Mammary epithelial cell (primary cell): ENCODE measurements at places on chromosomes 4 and X. TPM values are rescaled to one million over a fixed set of nuclear protein-coding genes. Genes with fewer than 3 reads are reported as not detected.

GRCh38 chrX:128929271-128930057, 593.8 kb downstream of the SMARCA1 start:
- DNase-seq, result no peak

DNA sequence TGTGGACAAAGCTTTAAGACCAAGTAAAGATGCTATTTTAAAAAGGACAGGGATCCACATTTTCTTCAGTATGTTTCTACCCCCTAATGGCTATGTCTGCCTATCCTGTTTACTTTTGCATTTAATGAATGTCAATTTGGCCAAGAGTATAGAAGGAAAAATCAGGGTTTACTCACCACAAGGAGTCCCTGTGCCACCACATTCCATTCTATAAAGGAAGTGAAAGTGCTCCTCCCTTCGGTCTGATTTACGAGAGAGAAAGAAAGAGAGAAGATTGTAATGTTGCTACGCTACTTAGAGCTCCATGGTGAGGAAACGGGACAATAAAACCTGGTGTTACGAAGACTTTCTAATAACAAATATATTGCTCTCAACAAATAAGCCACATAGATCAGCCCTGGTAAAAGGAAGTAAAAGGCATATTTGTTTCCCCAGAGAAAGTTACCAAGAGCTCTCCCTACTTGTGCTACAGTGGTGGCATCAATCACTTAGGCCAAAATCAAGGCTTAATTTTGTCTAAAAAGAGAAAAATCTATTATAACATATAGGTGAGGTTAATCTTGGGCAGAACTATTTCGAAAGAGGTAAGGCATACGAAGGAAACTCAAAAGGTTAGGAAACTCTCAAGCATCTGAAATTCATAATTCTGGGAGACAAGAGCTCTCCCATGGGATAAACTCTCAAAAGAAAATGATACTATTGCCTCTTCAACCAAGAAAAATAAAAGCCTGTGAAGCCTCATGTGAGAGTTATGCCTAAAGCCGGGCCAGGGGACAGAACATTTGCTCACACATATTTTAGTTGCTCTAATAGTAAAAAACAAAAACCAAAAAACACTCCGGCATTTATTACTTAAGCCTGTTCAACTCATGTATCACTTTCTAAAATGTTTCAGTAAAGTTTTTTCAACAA, 29.5 kb downstream of the TAPT1 start:
- DNase-seq, result peak; percentile 72

DNA sequence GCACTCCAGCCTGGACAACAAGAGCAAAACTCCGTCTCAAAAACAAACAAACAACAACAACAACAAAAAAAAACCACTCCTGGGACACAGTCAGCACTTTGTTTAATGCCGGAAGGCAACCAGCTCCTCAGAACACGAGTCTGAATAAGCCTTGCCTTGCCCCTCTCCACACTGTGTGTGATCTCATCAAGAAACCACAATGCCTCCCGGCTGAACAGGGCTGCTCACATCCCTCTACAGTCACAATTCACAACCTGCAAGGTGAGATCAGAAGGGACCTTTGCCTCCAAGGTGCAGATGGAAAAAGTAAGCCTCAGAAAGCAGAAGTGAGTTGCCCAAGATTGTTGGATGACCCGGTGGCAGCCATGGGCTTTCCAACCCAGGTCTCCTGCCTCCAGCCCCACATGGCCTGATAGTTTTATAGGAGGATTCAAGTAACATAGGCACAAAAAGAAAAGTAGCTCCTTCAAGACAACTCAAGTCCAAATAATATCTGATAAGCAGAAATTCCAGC, 80.8 kb downstream of the JAKMIP1 start:
- peak; percentile 11 for DNase-seq

The UGT2A1 gene
- not detected for total RNA-seq

The RRH gene
- total RNA-seq, result 0.33 TPM

DNA sequence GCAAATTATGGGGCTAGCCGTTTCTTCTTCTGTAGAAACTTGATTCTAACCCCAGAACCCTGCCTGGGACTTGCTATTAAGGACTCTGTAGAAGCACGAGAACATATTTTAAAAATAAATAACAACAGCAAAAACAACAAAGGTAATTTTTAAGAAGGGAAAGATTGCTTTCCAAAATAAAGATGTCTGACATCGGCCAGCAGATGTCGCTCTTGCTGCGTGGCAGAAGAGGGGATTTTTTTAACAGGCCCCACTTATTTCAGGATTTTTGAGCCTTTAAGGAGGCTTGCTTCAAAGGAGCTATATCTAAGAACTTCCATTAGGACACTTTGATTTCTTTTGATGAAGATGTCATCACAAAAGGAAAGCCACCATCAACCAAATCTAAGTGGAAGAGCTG, 62.8 kb upstream of the EGFL6 start:
- peak; percentile 18 for DNase-seq

DNA sequence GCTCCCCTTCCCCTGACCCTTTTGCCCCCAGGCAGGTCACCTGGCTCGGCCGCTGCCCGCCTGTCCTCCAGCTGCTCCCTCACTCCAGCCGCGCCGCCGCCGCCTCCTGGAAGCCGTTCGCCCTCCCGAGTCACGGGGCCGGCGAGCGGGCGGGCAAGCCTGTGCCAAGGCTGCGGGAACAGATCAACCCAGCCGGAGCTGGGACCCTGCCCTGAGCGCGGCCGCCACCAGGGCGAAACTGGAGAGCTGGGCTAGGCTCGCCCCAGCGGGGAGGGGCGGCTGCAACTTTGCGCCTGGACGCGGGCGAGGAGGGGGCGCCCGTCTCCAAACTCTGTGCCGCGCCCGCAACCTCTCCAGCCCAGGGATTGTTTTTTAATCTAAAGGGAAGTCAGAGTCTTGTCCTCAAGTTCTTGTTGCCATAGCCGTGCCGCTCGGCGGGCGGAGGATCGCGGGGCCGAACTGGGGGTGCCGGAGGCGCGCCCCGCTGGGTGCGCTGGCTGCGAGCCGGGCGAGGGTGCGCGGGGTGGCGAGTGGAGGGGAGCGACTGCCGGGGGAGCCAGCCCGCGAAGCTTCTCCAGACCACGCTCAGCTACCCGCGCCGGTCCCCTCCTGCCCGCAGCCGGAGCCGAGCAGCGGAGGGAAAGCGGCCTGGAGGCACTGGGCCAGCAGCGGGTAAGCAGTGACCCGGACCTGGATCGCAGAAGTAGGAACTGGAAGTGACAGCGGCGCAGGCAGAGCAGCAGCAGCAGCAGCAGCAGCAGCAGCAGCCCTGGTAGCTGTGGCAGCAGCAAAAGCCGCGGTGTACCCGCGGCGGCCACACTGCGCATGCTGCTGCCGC, 13.4 kb downstream of the ARHGEF6 start:
- DNase-seq, result peak; percentile 27

DNA sequence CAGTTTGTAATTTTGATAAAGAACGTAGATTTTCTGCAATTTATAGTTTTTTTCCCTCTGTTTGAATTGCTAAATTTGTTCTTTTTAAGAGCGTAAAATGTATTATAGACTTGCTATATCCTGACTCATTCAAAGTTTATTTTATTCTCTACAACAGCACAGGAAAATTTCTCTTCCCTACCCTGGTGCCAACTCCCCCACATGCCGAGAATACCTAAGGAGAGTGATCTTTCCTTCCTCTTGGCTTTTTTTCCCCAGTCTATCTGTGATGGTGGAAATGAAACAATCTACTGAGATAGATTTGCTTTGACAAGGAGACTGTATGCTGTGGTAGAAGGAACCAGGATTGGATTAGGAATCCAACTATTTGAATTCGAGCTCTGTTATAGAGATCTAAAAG, 271.6 kb downstream of the TLL1 start:
- no peak for DNase-seq

DNA sequence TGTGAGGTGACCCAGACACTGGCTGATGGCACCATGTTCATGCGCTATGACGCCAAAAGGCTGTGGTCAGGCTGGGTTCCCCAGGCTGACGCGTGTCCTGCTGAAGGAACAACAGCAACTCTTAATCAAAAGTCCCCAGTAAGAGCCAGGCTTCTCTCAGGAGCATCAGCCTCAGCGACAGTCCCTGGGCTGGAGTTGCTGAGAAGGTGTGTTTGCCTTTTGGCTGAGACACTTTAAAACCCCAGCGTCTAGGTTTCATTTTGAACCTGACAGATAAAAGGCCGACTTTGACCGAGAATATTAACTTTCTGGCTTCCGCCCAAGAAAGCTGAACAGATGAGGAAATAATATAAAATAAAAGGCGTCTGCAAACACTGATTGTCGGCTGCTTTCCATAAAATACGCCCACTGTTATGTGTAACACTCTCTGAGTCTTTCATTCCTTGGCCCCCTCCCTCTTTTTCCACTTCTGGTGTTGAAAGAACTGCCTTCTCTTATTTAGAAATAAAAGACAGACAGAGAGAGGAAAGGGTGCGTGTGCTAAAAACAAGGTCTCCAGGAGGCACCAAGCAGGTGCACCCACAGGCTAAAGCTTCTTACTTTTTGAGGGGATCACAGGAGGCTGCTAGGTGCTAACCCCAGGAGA, 373.6 kb downstream of the MID1IP1 start:
- DNase-seq, result no peak

The NDST4 gene
- total RNA-seq, result not detected in 2 replicates

- DNase-seq, result peak; percentile 12
Observed at GRCh38 chr4:84379917-84380641, 119.0 kb downstream of the NKX6-1 start.

The BCLAF3 gene
- total RNA-seq, result 10.2 and 11.0 TPM in 2 replicates

GRCh38 chr4:147578593-147578992, 38.6 kb upstream of the TMEM184C start:
- DNase-seq, result no peak

- peak; percentile 19 for DNase-seq
Observed at GRCh38 chr4:154973244-154974035, 192.4 kb downstream of the RBM46 start.

DNA sequence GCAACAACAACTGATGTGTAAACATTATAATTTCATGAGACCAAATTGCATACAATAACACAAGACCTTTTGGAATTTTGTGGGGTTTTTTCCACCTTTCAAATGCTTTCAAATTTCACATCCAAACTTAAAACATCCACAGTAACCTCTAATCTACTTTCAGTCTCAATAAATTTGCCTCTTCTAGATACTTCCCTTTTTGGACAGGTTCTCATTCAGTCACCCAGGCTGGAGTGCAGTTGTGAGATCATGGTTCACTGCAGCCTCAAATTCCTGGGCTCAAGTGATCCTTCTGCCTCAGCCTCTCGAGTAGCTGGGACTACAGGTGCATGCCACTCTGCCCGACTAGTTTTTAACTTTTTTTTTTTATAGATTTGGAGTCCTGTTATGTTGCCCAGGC, 556.6 kb downstream of the NLGN4X start:
- no peak for DNase-seq

The GAGE2A gene
- total RNA-seq, result not detected

- DNase-seq, result no peak
Observed at GRCh38 chrX:8987672-8988250, 46.2 kb downstream of the FAM9B start.

- DNase-seq, result no peak
Observed at GRCh38 chr4:97396097-97396496, 747.2 kb downstream of the STPG2 start.

The SRPX gene
- 53.7 and 58.7 TPM in 2 replicates for total RNA-seq

The RNF150 gene
- 0.08 TPM in 1 of 2 replicates, not detected in the other for total RNA-seq

DNA sequence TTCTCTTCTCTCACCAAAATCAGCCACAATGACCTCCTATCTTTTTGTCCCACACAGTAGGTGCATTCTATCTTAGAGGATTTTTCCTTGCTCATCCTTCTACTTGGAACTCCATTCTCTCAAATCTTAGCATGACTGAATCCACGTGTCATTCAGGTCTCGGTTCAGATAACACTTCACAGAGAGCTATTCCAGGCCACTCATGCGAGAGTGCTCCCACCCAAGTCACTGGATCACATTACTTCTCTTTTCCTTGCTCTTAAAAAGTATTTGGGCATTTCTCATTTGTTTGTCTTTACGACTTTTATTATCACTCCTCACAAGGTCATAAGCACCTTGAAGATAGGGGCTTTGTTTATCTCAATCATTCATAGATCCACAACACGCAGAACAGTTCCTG, 647.5 kb upstream of the TENM3 start:
- DNase-seq, result no peak

DNA sequence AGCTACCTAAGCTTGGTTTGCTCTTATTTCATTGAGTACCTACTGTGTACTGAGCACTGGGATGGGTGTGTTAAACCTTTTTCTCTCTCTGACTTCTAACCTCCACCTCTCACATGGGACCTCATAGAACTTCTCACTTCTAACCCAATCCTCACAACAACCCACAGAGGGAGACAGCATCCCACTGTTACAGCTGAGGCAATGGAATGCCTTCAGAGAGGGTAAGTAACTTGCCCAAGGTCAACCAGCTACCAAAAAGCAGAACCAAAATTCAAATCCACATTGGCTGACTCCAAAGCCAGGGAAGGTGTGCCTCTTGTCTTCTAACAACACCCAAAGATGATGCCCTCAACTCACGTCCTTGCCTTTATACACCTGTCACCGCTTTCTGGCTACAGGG, 5.4 kb downstream of the SEL1L3 start:
- DNase-seq, result no peak

DNA sequence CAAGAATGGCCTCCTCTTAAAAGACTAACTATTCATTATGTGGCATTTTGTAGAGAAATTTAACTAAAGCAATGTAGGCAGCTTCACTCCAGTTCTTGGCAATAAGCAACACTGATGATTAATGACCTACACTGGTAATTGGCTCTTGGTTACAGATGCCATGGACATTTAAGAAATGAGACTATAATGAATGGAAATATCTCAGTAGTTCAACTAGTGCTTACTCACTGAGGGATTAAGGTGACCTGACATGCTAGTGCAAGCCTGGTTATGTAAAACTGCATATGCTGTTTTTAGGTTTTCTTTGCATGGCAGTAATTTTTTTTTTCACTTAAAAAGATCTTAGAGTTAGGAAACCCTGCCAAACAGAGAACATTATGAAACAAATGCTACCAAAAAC, 152.7 kb upstream of the AADAT start:
- DNase-seq, result peak; percentile 84

DNA sequence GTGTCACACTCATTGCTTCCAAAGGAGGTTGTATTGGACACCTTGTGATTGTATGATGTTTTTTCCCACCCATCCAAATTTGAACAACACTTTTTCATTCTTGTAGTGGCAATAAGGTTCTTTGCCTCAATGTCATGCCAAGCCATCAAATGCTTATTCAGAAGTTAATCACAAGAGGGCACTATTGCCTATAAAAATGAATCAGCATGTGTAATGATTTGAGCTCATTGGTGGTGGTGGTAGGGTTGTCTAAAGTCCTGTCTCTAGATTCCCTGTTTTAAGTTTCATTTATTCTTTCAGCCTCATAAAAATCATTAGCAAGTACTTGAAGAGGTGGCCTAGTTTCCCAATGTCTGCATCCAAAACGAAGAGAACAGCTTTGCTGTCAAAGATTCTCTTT, 37.0 kb downstream of the IRS4 start:
- DNase-seq, result peak; percentile 19

DNA sequence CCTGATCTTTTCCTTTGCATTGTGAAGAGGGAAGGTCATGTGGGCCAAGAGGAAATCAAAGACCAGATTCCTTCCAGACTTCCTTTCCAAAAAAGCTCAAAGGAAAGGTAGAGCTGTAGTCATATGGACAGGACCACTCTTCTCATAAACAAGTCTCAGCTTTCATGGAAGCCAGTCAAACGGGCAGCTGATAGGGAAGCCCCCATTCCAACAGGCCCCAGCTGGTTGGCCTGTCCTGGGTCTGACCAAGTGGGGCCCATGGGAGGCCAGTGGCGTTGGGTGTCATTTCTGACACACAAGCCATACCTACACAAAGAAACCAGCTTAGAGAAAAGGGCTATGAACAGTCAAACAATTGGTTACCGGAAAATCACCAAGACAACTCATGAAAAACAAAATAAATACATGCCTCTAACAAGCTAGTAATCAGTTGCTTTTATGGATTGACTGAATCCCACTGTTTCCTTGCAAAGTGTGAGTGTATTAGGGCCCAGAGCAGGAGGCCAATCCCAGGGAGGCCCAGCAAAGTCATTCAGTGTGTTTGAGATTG, 149.6 kb upstream of the MAMLD1 start:
- DNase-seq, result no peak

GRCh38 chrX:139538907-139539790, 8.6 kb downstream of the F9 start:
- DNase-seq, result no peak
